ENCODE measurements at places on chromosomes 7 and 10. TPM values are rescaled to one million over a fixed set of nuclear protein-coding genes. Genes with fewer than 3 reads are reported as not detected.

Gene FAM237B
- total RNA-seq, result not detected

Gene BRAT1
- total RNA-seq, result 59.7 TPM

Gene LOXL4
- not detected for total RNA-seq

Gene HOXA7
- 1.7 TPM for total RNA-seq

Gene MASTL
- 13.2 TPM for total RNA-seq

Gene CREM
- total RNA-seq, result 72.3 TPM

Gene PIK3CG
- total RNA-seq, result not detected

Gene CPVL
- total RNA-seq, result 7.0 TPM

Gene EGFR
- total RNA-seq, result 20.3 TPM

Gene C10orf105
- not detected for total RNA-seq

Gene C7orf33
- total RNA-seq, result not detected

Gene ADRA2A
- not detected for total RNA-seq

Gene GNG11
- total RNA-seq, result 7.1 TPM

Gene ACSL5
- total RNA-seq, result 3.2 TPM

Gene NME8
- not detected for total RNA-seq

Gene AKR1C8
- total RNA-seq, result not detected

Gene STEAP1B
- total RNA-seq, result 18.2 TPM

Gene ATP6V1F
- total RNA-seq, result 97.0 TPM

Gene CLDN4
- not detected for total RNA-seq

Gene GRM3
- total RNA-seq, result not detected

Gene ENTPD1
- total RNA-seq, result not detected

Gene CALCR
- total RNA-seq, result not detected

Gene UCMA
- total RNA-seq, result not detected

Gene OR9A4
- total RNA-seq, result not detected

Gene FAM241B
- 4.3 TPM for total RNA-seq

Gene ATXN7L1
- total RNA-seq, result not detected

Gene CCL24
- total RNA-seq, result not detected

Gene ANLN
- total RNA-seq, result 108 TPM

Gene MOGAT3
- total RNA-seq, result not detected

Gene RBM20
- not detected for total RNA-seq

Gene ANXA8
- 2.5 TPM for total RNA-seq

Gene AKR1C4
- not detected for total RNA-seq

Gene HOXA6
- 0.82 TPM for total RNA-seq

Gene COL1A2
- 218 TPM for total RNA-seq

Gene IL6
- total RNA-seq, result 5.2 TPM

Gene EPO
- not detected for total RNA-seq

Gene PLAC9
- 3.8 TPM for total RNA-seq

Gene SHOC2
- total RNA-seq, result 11.1 TPM

Gene NPY4R2
- 0.26 TPM for total RNA-seq

Gene IL2RA
- total RNA-seq, result not detected

Gene CUBN
- 8.9 TPM for total RNA-seq

Gene CLRN3
- not detected for total RNA-seq

Gene FZD8
- 0.74 TPM for total RNA-seq

Gene FBXO24
- 1.0 TPM for total RNA-seq

Gene TMEM140
- not detected for total RNA-seq

Gene PARG
- 19.3 TPM for total RNA-seq

Gene GNGT1
- total RNA-seq, result not detected

Gene LIPF
- total RNA-seq, result not detected

Measured in MG63 (cell line).